AG04450 (cell line): ENCODE measurements at places on chromosomes 3 and 15.

- DNase-seq = no peak
These were observed 28.3 kb upstream of the LSAMP start for GRCh38 chr3:116473602-116474001.

DNA sequence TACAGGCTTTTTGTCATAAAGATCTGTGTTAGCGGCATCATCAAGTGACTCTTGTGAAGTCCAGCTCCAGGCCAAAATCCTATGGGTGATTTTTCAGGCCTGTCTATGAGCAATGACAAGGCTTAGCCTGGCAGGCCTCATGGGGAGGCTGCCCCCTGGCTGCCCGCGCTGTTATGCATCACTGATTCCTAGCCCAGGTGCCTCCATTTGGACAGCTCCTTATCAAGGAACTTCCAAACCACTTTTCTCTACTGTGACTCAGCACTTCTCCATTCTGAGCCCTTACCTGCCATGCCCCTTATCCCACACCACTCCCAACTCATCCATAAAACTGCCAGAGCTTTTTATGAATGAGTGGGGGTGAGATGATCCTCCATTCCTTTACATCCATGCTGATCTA lies 91.5 kb upstream of the C3orf80 start:
- DNase-seq = no peak

- no peak for DNase-seq
These were observed 3.9 kb upstream of the SEMA3B start for GRCh38 chr3:50264964-50265485.

DNA sequence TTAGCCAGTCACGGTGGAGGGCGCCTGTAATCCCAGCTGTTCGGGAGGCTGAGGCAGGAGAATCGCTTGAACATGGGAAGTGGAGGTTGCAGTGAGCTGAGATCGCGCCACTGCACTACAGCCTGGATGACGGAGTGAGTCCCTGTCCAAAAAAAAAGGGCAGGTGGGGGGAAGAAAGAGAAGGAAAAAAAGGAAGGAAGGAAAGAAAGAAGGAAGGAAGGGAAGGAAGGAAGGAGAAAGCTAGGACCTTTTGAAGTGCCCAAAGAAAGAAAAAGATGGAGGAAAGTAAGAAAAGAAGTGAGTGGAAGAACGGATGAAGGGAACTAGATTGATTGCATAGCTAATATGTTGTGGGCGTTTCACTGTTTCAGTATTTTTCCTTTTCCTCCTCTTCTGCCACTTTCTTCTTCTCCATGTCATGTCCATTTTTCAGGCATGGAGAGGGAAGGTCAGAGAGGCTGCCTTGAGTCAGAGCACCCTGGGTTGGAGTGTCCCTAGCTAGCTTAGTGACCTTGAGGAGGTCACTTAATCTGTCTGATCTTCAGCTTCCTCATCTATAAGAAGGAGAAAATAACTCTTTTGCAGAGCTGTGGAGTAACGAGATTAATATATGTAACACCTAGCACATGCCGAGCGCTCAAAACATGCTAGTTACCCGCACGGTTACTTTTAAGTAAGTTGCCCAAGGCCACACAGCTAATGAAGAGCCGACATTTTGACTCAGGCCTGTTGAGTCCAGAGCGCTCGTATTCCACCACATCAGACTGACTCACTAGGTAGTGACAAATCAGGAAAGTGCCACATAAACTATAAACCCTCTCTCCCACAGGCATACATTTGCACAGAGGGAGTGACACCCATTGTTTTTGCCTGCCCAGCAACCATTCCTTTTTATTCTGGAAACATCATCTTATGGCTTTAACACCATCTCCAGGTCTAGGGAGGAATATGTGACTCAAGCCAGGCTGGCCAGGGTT lies 42.2 kb downstream of the BHLHE40 start:
- no peak for DNase-seq

GRCh38 chr15:85048430-85048829 lies 66.8 kb downstream of the PDE8A start:
- DNase-seq = no peak

- no peak for DNase-seq
These were observed 5.2 kb upstream of the EBLN2 start for GRCh38 chr3:73056014-73056844.

DNA sequence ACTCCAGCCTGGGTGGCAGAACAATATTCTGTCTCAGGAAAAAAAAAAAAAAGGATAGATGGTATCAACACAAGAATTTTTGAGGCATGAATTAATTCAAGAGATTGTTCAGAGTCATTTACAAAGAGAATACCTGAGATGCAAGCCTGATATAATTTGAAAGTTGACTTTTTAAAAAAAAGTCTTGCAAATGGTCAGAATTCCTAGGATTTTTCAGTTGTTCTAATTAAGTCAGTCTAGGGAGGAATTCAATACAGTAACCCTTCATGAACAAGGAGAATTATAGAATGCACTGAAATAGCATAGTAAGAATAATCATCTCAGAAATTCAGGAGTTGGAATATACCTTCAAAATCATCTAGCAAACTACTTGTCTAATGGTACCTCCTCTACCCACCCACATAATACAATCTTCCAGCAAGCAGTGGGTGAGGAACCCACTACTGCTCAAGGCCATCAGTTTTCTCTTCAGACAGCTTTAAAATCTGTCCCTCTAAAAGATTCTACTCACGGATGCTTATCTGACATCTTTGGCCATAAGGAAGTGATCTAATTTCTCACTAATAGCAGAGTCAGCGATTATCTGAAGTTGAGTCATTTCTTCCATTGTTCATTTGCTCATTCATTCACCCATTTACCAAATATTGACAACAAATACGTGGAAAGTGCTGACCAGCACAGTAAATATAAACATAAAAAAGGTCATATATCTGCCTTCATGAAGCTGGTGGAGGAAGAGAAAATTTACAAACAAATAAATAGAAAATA lies 159.6 kb downstream of the GREM1 start:
- no peak for DNase-seq

DNA sequence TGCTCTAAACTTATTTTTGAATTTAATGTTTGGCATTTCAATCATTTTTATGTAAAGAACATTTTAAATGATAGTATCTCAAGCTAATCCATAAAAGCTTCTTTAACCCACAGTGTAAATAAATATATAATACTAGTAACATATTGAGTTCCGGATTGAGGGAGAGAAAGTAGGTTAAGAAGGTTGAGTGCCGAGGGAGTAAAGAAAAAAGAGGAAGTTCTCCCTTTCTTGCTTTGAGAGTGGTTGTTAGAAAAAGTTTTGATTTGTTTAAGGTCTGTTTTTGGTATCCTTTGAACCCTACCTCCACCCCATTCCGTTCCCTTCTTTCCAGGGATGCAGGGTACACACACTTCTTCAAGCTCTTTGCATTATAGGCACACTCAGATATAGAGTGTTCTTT lies 130.8 kb downstream of the VPS8 start:
- no peak for DNase-seq

- no peak for DNase-seq
These were observed 279.1 kb upstream of the ICE2 start for GRCh38 chr15:60757831-60758570.

DNA sequence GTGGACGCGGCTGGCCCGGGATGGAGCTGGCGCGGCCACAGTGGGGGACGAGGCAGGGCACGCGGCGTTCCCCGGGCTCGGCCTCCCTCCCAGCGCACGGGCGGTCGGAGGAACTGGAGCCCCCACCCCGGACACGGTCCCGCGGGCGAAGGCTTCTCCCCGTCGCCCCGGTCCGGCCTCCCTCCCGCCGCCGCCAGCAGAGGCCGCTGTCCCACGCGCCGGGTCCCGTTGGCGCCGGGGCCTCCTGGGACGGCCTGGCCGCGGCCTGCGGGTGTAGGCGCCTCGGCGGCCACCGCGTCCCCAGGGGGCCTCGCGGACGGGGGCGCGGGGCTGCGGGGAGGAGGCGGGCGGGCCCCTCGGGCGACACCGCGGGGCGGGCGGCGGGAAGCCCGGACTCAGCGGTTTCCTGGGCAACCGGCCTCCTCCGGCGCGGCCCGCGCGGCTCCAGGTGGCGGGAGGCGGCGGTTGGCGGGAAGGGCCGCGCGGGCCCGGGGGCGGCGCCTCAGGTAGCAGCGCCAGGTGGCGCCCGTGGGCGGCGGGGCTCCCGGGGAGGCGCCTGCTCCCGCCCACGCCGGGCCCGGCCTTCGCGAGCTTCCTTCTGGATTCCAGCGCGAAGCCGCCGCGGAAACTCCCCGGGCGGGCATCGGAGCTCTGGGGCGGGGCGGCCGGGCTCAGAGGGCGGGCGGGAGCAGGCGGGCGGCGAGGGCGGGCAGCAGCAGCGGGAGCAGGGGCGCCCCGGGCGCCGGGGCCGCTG lies 26.7 kb downstream of the MELTF start:
- no peak for DNase-seq
